Body of pancreas (tissue), 4 donors: ENCODE measurements at places on chromosomes 13 and 19. TPM values are rescaled to one million over a fixed set of nuclear protein-coding genes. Genes with fewer than 3 reads are reported as not detected.

GRCh38 chr19:45391346-45391745 is 13.5 kb downstream of the PPP1R13L start:
- H3K27ac ChIP-seq = no peak overlapping the region
- no peaks in the 10 kb centered on the region for H3K4me1 ChIP-seq
- H3K4me3 ChIP-seq = no peak overlapping the region
- no peaks in the 10 kb centered on the region for H3K27me3 ChIP-seq
- no peaks in the 10 kb centered on the region for H3K36me3 ChIP-seq
- no peak for DNase-seq

CCNA1 gene
- not detected for total RNA-seq

- H3K36me3 ChIP-seq = no peaks in the 10 kb centered on the region
- no peak overlapping the region for H3K4me3 ChIP-seq
- H3K27ac ChIP-seq = peak overlapping the region; percentile 46
- no peaks in the 10 kb centered on the region for H3K27me3 ChIP-seq
- peak; percentile 69 for DNase-seq
- H3K4me1 ChIP-seq = no peaks in the 10 kb centered on the region
Observed at GRCh38 chr13:31909864-31910551, 121.6 kb upstream of the FRY start.

DNA sequence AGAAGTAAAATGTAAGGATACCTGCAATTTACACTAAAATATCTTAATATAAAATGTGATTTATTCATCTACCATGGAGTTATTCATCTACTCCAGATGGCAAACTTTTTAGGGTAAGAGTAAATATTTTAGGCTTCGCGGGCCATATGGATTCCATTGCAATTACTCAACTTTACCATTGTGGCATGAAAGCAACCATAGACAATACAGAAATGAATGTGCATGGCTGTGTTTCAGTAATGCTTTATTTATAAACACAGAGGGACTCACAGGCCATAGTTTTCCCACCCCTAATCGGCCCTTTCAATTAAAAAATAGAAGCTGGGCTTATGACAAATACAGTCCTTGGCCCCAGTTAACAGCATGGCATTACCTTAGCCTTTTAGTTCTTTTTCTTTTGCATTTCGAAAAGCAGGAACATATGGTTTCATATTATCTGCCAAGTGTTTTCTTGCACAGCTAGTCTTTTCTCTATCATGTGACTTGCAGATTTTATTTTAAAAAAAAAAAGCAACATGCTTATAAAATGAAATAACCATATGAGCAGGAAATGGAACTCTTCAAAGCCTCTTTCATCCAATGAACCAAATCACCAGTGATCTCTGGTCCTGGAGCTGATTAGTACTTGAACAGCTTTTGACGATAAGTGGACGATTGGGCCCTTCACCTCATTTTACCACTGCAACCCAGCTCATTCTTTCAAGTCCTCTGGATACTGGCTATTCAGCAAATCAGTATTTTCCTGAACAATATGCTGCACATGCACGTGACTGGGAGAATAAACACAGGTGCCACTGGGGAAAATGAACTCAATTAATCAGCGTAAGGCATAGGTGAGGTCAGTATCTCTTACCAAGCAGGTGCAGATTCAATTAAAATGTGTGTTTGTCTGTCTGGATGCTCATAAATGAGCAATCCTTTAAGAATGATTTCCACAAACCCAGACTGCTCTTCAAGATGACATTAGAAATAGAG is 63.9 kb downstream of the LHFPL6 start:
- H3K4me3 ChIP-seq = no peak overlapping the region
- H3K27ac ChIP-seq = no peak overlapping the region
- no peaks in the 10 kb centered on the region for H3K36me3 ChIP-seq
- H3K27me3 ChIP-seq = no peaks in the 10 kb centered on the region
- H3K4me1 ChIP-seq = no peaks in the 10 kb centered on the region

LPAR2 gene
- total RNA-seq = 20.8 TPM

DNA sequence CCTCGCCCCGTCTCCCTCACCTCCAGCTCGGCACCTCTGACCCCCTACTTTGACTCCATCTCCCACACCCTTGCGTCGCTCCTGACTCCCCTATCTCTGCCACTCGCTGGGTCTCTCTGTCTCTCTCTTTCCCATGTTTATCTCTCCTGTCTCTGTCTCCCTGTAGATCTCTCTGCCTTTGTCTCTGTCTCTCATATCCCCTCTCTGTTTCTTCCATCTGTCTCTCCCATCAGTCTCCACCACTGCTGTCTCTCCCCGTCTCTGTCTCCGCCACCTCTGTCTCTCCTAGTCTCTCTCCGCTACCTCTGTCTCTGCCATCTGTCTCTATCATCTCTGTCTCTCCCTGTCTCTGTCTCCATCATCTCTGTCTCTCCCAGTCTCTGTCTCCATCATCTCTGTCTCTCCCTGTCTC is 12.4 kb upstream of the BBC3 start:
- no peak overlapping the region for H3K27ac ChIP-seq
- no peak for DNase-seq
- no peak overlapping the region for H3K4me3 ChIP-seq
- H3K36me3 ChIP-seq = no peaks in the 10 kb centered on the region
- H3K27me3 ChIP-seq = no peaks in the 10 kb centered on the region
- H3K4me1 ChIP-seq = peaks cover 52% of the 10 kb centered on the region

- no peaks in the 10 kb centered on the region for H3K36me3 ChIP-seq
- peaks cover 25% of the 10 kb centered on the region for H3K4me1 ChIP-seq
- H3K27ac ChIP-seq = no peak overlapping the region
- no peak for DNase-seq
Observed at GRCh38 chr19:5821521-5822180, 16.8 kb downstream of the NRTN start.

DNA sequence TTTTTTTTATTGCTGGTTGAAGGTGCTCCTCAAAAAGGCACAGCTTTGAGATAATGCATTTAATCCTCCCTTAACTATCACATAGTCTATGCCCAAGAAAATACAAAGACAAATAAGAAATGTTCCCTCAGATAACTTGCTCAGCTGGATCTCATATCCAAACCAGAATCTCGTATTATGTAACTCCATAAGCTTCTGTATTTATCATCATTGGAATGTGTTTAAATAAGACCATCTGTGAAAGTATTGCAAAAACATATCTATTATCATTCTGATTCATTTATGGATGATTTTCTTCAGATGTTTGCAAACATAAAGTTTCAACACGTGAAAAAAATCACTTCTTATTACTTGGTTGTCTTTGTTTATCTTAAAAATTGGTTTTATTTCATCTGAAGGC is 190.9 kb downstream of the IRS2 start:
- H3K36me3 ChIP-seq = no peaks in the 10 kb centered on the region
- no peak overlapping the region for H3K27ac ChIP-seq
- no peaks in the 10 kb centered on the region for H3K4me1 ChIP-seq
- DNase-seq = no peak
- H3K27me3 ChIP-seq = no peaks in the 10 kb centered on the region

LGALS7 gene
- not detected for total RNA-seq

LILRA2 gene
- not detected for total RNA-seq

- no peaks in the 10 kb centered on the region for H3K4me1 ChIP-seq
- DNase-seq = no peak
- no peaks in the 10 kb centered on the region for H3K27me3 ChIP-seq
Observed at GRCh38 chr13:51882570-51883225, 20.9 kb downstream of the CCDC70 start.

CCNE1 gene
- not detected for total RNA-seq

- no peak overlapping the region for H3K27ac ChIP-seq
- no peaks in the 10 kb centered on the region for H3K36me3 ChIP-seq
- no peak overlapping the region for H3K4me3 ChIP-seq
- DNase-seq = no peak
Observed at GRCh38 chr19:2569596-2570465, 93.9 kb downstream of the GADD45B start.

DNA sequence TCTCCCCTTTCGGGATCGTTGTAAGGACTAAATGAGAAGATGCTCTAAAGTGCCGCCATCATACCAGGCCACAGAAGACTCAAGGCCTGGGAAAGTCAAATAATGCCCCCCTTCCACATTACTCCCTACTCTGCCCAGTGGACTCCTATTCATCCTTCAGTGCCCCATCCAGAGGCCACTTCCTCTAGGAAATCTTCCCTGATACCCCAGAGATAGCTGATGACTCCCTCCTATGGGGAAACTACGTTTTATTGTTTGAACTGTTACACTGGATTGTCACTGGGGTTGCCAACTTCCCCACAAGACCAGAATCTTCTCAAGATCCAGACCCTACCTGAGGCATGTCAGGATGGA is 14.2 kb downstream of the MEIS3 start:
- no peaks in the 10 kb centered on the region for H3K4me1 ChIP-seq
- no peaks in the 10 kb centered on the region for H3K36me3 ChIP-seq
- no peak overlapping the region for H3K27ac ChIP-seq
- H3K27me3 ChIP-seq = no peaks in the 10 kb centered on the region
- DNase-seq = no peak

- H3K4me3 ChIP-seq = peak overlapping the region; percentile 18
- DNase-seq = peak; percentile 79
- H3K27me3 ChIP-seq = peaks cover 7% of the 10 kb centered on the region
- H3K27ac ChIP-seq = no peak overlapping the region
Observed at GRCh38 chr13:99980201-99980823, 1.3 kb upstream of the ZIC2 start.

VMAC gene
- total RNA-seq = 15.3 TPM

UHRF1 gene
- total RNA-seq = 2.1 TPM

DNA sequence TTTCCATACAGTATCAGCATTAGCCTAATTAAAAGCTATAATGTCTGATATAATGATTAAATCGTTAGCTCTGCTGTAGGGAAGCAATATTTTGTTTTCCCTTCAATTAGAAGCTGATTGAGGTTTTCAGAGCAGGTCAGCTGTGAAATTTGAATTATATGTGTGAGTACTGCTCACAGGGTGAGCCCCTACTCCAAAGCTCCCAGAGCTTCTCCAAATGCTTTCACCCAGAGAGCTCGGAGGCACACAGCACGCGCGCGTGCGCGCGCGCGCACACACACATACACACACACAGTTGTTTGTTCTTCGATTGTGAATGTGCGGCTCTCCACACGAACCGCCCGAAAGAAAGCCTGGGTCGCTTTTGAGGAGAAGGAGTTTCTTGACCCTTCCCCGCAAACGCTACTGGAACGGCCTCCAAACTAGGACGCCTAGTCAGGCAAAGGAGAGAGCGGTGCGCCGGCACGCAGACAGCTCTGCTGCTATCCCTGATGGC is 4.8 kb upstream of the SOX1 start:
- no peak overlapping the region for H3K27ac ChIP-seq
- H3K4me3 ChIP-seq = no peak overlapping the region
- no peak for DNase-seq
- no peaks in the 10 kb centered on the region for H3K36me3 ChIP-seq
- peaks cover 17% of the 10 kb centered on the region for H3K4me1 ChIP-seq
- H3K27me3 ChIP-seq = peaks cover 18% of the 10 kb centered on the region

DNA sequence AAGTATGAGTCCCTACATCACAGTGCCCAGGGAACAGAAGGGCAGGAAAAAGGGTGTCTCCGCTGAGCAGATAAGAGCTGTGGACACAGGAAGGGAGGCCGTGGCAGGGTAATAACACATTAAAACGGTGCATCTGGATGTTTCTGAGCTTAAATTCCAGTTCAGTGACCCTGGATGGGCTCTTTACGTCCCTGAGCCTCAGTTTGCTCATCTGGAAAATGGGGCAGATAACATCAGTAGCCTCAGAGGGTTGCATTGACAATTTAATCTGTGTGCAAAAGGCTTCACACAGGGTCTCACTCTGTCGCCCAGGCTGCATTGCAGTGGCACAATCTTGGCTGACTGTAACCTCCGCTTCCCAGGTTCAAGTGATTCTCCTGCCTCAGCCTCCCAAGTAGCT is 58.1 kb downstream of the CELF5 start:
- no peak for DNase-seq
- no peaks in the 10 kb centered on the region for H3K27me3 ChIP-seq
- no peak overlapping the region for H3K4me3 ChIP-seq
- H3K36me3 ChIP-seq = no peaks in the 10 kb centered on the region
- no peak overlapping the region for H3K27ac ChIP-seq
- H3K4me1 ChIP-seq = peaks cover 13% of the 10 kb centered on the region

DNA sequence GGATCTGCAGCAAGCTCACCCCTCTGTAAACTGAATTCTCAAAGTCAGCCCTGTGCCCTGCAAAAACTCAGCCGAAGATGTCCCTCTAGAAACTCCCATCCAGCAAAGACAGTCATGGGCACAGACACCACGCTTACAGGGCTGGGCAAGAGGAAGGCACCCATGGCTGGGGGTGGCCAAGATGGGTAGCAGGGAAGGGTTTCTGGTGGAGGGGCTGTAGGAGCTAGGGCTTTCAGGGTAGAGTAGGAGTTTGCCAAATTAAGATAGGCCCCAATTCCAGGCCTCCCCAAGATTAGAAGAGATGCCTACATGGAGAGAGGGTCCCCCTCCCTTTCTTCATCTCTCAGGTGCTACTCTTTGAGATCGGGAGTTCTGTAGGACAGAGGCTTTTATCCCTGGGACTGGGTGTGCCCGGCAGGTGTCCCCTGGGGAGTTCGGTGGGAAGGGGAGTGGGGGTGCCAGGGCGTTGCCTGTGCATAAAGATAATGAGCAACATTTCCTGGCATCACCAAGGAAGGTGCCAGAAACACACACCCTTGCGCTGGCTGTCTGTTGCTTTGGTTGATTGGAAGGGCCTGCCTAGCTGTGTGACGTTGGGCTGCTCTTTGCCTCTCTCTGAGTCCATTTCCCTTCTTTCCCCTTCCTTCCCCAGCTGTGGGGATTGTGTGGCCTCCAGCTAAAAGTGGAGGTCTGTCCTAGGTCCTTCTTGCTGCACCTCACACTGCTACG is 9.4 kb downstream of the NRTN start:
- no peak for DNase-seq
- peaks cover 5% of the 10 kb centered on the region for H3K4me1 ChIP-seq
- no peak overlapping the region for H3K4me3 ChIP-seq
- no peaks in the 10 kb centered on the region for H3K27me3 ChIP-seq

GRCh38 chr13:29520671-29521070 is 74.8 kb downstream of the SLC7A1 start:
- H3K27ac ChIP-seq = no peak overlapping the region
- H3K36me3 ChIP-seq = peaks cover 22% of the 10 kb centered on the region
- DNase-seq = no peak
- H3K4me3 ChIP-seq = no peak overlapping the region
- H3K27me3 ChIP-seq = no peaks in the 10 kb centered on the region
- H3K4me1 ChIP-seq = no peaks in the 10 kb centered on the region

GRCh38 chr13:27135023-27135422 is 36.6 kb downstream of the USP12 start:
- H3K27ac ChIP-seq = no peak overlapping the region
- no peaks in the 10 kb centered on the region for H3K27me3 ChIP-seq
- H3K4me3 ChIP-seq = no peak overlapping the region
- peaks cover 31% of the 10 kb centered on the region for H3K4me1 ChIP-seq
- no peak for DNase-seq
- no peaks in the 10 kb centered on the region for H3K36me3 ChIP-seq

KLF12 gene
- 2.0 TPM for total RNA-seq
